ENCODE measurements at places on chromosomes 4 and X.

DNA sequence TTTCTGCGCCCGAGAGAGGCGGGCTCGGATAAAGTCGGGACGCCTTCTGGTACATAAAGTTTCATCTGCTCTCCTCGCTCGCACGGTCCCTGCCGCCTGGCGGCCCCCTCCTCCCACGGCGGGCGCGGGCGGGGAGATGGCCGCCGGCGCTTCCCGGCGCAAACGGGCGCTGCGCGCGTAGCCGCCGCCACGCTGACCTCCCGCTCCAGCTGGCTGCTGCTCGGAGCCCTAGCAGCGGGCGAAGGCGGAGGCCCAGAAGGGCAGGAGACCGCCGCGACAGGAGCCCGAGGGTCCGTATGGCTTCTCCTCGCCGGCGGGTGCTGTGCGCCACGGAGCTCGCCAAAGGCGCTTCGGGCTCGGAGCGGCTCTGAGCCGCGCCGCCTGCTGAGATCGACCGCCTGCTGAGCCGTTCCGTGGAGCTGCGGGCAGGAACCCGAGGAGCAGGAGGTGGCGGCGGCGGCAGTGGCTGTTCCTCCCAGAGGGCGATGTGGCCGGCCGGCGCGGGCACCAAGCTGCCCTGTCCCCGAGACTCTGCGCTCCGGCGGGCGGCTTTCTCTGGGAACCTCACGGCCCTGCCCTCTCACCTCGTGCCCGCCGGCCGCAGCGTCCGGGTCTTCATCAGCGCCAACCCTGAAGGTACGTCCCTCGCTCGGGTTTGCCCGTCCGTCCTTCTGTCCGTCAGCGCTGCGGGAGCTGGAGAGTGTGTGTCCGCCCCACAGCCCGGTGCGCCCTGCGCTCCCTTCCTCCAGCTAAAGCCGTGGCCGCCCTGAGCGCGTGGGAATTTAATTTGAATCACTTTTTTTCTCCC, at the start of gene NWD2:
TSS of gene NWD2 (plus strand) at position 161 of the 808 bp plus-strand sequence. CDS start at position 486, 325 bp downstream.
- DNase-seq = no peak

GRCh38 chr4:136319789-136320464, 1212.4 kb downstream of the PCDH18 start:
- no peak for DNase-seq

DNA sequence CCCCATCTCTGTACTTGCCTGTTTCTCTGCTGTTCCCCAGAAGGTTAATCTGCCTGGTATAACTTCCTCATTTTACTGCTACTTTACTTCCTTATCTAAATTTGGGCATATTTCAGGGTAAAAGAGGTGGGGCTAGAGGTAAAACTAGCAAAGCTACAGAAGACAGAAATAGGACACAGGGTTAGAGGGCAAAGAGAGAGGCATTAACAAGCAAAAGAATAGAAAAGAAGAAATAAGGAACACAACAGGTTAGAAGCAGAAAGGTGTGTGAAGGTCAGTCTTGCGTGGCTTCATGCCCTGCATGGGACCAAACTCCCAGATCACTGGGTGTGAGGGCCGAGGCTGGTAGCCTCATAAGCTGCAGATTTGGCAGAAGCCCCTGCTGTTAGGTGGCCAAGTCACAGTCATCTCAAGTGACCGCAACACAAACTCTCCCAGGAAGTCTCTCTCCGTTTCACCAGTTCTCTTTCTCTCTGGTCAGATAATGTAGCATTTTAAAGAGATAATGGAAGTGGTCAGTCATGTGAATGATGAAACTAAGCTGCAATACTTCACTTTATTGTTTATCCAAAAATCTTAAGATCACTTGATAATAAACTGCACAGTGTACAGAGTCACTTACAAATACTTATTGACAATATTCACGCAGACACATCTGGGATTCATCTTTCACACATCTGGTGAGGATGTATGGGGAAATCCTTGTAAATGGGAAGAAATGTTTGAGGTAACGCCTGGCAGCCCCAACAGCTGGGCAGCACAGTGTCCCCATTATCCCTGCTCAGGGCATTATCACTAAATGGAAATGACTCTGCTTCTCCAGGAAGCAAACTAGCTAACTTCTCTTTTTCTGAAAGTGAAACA, 16.4 kb downstream of the TMEM154 start:
- DNase-seq = no peak

- DNase-seq = no peak
Measured at GRCh38 chr4:67721770-67722597, 21.0 kb upstream of the UBA6 start.

DNA sequence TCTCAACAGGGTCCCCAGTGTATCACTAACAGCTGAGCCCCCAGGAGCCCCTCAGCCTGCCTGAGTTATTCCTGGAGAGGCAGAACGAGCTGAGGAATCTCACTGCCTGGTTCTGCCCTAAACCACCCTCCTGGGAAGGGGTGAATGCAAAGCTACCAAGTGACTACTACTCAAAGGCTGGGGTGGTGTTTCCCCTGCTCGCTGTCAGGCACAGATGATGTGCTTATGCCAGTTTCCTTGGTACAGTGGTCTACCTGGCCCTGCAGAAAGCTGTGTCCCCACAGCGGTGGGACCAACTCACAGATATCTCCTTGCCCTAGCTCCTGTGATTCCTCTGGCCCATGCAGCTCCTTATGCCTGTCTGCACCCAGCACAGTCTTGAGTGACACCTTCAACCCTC, 35.4 kb upstream of the ASMTL start:
- DNase-seq = no peak

DNA sequence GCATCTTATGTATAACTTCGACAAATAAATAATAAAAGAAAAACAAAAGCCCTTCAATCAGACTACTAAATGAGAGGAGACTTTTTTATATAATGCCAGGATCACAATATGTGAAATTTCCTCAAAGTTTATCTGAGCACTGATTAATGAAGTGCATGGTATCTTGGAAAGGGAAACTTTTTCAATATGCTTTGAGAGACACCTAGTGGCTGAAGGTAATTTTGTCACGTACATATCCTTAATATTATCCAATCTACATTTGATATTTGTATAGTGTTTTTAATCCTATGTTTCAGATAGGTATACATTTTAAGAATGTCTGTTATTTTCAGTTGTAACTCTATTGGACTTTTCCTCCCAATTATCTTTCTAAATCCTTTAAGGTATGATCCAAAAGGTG, 146.8 kb downstream of the KLHL4 start:
- no peak for DNase-seq

DNA sequence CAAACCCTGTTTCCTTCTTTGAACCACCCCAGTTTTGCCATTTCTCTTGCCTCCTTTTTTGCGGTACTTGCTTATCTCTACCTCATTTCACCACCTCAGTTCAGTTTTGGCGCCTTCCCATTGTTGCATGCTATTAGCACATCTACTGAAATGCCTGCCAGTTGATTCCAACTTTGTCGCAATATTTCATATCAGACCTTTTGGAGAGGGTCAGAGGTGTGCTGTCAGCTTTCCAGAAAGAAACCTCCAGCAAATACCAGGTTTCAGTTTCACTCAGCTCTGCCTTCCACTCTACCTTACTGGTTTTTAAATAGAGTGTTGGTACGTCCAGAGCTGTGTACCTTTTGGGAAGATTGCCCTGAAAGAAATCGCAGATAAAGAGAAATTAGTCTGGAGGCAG, 91.9 kb upstream of the CPEB2 start:
- DNase-seq = no peak

DNA sequence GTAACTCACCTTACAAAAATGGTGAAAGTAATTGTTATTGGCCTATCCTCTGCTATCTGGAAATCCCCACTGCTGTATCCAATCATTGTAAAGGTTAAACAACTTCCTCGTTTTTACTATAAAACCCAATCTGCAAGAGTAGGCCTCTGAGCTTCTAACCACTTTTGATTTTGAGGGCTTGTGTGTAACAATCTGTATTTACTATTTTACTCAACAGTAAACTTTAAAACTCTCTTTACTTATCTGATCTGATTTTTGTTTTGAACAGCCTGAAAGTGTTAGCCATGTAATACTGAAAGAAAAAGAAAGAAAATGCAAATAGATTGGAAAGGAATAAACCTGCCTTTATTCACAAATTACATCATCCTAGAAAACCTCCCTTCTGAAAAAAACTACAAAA, 63.1 kb downstream of the SLC10A7 start:
- no peak for DNase-seq

- DNase-seq = no peak
Measured at GRCh38 chr4:148203056-148203898, 238.9 kb downstream of the NR3C2 start.

GRCh38 chr4:173537613-173538147, 7.7 kb upstream of the HAND2 start:
- DNase-seq = no peak

GRCh38 chrX:118726887-118727685, at the start of gene IL13RA1:
TSS of gene IL13RA1 (plus strand) at chrX:118727606. CDS start at chrX:118727639, 33 bp downstream.
- DNase-seq = no peak

GRCh38 chrX:10769195-10769594, 148.8 kb upstream of the MID1 start:
- no peak for DNase-seq

DNA sequence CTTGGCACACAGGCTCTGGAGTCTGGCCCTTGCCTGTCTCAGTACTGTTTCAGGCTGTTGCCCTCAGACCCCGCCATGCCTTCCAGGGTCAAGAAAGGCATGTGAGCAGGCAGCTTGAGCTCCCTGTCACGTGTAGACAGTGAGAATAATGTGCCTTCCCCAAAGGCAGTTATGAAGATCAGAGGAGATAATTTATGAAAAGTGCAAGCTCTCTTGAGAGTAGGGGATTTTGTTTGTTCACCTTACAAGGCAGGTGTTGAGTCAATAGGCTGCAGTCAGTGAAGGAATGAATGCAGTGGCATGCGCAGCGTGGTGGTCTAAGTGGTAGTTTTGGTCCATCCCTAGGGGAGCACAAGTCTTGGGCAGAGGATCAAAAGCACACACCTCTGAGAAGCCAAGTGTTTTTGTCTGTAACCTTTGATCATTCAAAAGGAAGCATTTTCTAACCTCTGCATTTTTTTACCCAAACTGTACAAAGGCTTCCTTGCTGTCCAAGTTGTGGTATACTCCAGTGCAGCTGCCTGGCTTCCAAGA, 14.4 kb downstream of the HADH start:
- DNase-seq = no peak

- no peak for DNase-seq
Measured at GRCh38 chr4:93659629-93660028, 168.9 kb upstream of the ATOH1 start.

GRCh38 chr4:41620594-41621256, 82.8 kb downstream of the LIMCH1 start:
- DNase-seq = no peak

DNA sequence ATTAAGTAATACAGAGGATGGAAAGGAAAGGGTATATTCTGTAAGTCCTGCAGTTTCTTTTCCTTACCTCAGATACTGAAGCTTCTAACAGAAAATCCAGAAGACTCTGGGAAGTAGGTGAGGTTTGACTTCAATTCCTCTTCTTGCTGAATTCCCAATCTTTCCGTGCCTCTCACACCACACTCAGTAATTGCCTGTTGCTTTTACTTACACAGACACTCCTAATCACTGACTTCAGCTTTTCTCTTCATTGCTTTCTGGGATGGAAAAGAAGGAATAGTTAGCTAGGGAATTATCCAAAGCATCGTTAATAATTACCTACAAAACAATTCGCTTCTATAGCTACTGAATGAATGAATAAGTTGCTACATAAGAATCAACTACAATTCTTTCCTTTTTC, 163.6 kb downstream of the FBXO8 start:
- DNase-seq = no peak

DNA sequence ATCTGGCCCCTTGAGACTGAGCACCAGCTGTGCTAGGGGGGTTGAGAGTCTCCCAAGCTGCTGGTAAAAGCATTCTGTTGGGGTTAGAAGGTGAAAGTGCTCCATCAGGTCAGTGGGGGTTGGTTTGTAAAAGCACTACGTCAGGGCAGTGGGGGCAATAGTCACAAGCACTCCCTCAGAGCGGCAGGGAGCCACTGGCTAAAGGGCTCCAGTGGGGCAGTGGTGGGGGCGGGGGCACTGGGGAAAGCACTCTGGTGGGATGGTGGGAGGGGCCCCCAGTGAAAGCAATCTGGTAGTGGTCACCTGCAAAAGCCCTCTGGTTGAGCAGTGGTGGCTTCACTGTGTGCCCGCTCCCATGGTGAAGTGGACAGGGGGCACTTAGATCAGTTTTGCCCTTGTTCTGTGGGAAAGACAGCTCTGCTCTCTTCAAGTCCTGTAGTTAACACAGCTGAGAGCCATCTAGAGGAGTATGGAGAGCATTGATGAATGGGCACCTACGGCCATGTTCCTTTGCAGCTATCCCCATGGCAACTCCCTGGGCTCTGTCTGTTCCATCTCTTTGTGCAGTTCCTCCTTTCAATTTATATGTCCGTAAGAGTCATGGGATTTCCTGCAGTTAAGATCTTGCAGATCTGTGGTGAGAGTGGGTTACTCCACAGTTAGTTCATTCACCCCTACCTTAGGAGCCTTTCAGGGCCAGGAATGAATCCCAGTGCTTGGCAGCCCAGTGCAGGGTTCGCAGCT, 106.4 kb downstream of the SH3BGRL start:
- DNase-seq = no peak

DNA sequence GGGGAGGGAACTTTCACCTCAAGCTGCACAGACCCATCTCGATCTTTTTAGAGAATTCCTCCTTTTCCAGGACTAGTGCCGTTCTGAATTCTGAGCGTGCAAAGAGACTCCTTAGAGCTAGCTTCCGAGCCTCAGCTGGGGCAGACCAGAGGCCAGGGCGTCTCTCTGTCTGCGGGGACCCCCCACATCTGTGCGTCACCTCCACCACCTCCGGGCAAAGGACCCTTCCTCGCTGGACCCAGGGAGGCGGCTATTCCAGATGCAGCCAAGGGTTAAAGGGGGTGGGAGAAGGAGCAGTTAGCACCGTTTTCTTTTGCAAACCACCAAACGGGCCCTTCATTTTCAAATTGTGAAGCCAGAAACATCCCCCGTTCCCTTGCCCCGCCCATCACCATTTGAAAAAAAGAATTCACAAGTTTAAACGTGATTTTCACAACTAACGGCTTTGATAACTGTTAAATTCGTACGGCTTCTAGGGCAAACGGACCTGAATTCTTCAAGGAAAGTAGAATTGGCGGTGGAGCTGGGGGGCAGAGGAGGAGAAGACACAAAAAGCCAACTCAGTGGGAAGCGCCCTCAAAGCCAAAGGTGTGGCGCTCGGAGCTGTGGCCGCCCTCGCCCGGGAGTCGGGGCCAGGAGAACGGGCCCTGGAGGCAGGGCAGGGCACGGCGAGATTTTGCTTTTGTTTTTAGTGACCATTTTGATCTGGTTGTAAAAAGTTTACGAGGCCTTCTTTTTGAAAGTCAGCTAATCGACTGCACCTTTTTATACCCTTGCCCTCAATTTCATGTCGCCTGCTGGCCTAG, 3.3 kb upstream of the PDGFRA start:
- no peak for DNase-seq

DNA sequence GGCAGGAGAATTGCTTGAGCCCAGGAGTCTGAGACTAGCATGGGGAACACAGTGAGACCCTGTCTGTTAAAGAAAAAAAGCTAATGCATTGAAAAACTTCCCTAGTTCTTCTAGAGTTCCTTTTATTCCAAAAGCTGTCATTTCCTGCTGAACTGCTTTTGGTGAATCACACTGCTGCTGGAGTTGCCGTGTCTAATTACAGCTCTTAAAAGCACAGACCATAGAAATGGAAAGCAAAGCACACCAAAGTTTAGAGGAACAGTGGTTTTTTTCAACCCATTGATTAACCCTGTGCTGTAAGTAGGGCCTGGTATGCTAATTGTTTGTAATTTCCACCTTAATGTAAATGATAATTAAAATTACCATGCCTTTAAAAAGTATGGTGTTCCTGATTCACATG, 52.4 kb downstream of the SEPTIN11 start:
- peak; percentile 28 for DNase-seq

- no peak for DNase-seq
Measured at GRCh38 chr4:25991340-25991739, 77.3 kb downstream of the SMIM20 start.

All from CD4-positive, alpha-beta T cell (primary cell).